Left ventricle myocardium superior (tissue), 1 donor: ENCODE measurements at places on chromosomes 7 and 10. TPM values are rescaled to one million over a fixed set of nuclear protein-coding genes. Genes with fewer than 3 reads are reported as not detected.

DNA sequence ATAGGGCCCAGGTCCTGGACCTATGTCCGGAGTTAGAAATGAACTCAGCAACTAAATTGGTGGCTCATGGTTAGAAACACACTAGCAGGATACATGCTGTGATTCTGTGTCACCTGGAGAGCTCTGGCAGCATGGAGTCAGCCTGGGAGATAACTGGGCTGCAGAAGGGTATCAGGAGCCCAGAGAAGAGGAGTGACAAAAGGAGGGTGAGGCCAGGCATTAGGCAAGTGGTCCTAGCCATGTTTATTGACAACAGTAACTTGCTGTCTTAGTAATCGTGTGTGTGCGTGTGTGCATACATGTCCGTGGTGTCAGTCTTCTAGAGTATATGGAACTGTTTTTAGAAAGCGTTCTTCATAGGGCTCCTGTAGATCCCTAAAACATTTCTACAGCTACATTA, 157.5 kb upstream of the PHYHIPL start:
- no peak for DNase-seq

ADAM22 gene
- 1.7 TPM for total RNA-seq

DNA sequence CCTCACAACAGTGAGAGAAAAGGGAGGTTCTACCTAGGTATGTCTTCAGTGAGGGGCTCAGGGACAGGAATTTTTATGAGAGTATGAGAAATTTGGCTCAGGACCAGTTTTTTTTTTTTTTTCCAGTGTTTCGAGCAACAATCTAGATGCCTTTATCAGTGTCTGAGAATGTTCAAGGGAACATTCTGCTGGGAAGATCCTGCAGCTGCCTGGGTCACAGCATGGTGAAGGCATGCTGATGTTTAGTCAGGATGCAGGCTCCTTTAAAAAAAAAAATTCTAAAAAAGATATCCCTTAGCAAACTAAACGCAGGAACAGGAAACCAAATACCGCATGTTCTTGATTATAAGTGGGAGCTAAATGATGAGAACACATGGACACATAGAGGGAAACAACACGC, 31.0 kb downstream of the SBDS start:
- no peak for DNase-seq

SEMA3D gene
- 0.94 TPM for total RNA-seq

COBL gene
- 91.2 TPM for total RNA-seq

DNA sequence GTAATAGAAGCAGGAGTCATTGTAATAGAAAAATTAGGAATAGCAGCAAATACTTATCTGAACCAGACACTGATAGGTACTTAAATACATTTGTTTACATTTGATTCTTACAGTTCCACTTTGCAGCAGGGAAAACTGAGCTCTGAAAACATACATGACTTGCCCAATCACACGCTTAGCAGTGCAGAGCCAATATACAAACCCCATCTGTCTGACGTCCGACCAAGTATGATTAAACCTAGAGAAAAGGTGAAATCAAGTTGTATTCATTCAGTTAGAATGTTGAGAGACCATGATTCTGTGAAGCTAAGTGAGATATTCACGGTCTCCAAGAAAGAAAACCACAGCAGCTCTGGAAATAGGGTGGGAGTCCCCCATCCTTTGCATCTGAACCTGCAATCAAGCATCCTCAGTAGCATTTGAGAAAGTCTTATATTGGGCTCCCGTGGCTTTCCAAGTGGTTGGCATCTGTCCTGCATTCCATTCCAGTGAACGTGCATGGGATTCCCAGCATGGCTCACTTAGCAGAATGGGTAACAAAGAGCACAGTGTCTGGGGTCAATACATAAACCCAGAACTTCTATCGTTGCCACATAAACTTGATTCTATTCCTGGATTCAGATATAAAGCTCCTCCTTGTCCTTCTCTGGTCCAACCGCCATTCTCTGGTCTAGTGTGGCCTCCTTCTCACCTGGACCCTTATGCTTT, 148.7 kb upstream of the RSU1 start:
- DNase-seq = no peak

- DNase-seq = peak; percentile 62
These were observed 2.3 kb upstream of the VENTX start for GRCh38 chr10:133235265-133235855.

FGFR2 gene
- total RNA-seq = 0.17 TPM

GRCh38 chr10:50426485-50426884, 175.2 kb upstream of the ASAH2 start:
- DNase-seq = no peak

PAX4 gene
- total RNA-seq = not detected

SLC35B4 gene
- 4.3 TPM for total RNA-seq

GRCh38 chr10:58590924-58591323, 78.3 kb downstream of the BICC1 start:
- no peak for DNase-seq

GRCh38 chr10:108631332-108631731, 1292.0 kb downstream of the XPNPEP1 start:
- no peak for DNase-seq
